Stimulated activated CD4-positive, alpha-beta T cell treated with anti-CD3 and anti-CD28 coated beads, Interleukin-15, amount 100 ng/mL, for 1 hour (primary cell): ENCODE measurements at places on chromosomes 6 and 20.
A peak's percentile ranks its signal among the peaks of the same experiment; 100 is the strongest.

- DNase-seq, result no peak
Measured at GRCh38 chr6:143692696-143693095, 14.9 kb downstream of the PHACTR2 start.

- DNase-seq, result no peak
Measured at GRCh38 chr6:44086931-44087574, 40.2 kb downstream of the MRPL14 start.

- no peak for DNase-seq
Measured at GRCh38 chr6:92380803-92381601, 1038.4 kb downstream of the EPHA7 start.

GRCh38 chr6:157438611-157439111 is 57.7 kb downstream of the ZDHHC14 start:
- no peak for DNase-seq

- peak; percentile 54 for DNase-seq
Measured at GRCh38 chr6:14857501-14857900, 388.4 kb upstream of the JARID2 start.

DNA sequence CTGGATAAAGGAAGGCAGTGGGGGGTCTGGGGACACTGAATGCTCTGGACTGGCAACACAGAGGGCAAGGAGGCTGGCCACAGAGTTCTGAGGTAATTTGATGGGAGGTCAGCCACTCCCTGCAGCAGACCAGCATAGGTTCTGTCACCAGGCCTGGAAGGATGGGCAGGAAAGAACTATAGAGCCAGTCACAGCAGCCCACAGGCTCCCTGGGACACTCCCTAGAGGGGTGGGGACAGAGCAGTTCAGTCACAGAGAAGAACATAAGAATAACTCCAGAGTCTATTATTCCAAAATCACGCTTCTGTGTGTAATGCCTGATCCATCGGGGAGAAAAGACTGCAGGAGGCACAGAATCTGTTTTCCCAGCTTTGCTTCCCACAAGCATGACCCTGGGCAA is 19.6 kb downstream of the DYNLRB1 start:
- no peak for DNase-seq

DNA sequence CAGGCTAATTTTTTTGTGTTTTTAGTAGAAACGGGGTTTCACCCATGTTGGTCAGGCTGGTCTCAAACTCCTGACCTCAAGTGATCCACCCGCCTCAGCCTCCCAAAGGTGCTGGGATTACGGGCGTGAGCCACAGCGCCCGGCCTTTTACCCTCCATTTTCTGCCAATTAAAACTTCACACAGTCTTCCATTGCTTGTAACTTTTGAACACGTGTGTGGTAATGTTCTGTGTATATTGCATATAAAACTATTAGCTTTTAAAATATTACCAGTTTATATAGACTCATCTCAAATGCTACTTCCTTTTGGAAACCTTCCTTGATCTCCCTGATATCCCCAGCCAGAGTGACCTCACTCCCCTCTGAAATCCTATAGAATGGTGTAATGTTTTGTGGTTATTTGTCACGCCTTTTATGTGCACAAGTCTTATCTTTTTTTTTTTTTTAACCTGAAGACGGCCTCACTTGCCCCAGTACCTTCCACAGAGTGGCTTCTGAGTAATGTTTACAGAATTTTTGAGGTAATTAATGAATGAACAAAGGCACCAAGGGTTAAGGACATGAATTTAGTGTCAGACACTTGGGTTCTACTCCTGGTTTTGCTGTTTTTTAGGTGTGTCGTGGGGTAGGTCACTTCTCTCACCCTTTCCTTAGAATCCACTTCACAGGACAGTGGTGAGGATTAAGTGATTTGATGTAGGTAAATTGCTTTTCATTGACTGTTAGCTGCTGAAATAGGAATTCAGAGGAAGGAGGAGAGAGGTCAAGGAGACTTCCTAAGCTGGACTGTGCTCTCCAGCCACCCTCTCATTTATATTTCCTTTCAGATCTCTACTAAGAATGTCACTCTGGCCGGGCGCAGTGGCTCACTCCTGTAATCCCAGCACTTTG is 11.2 kb upstream of the MMP24 start:
- no peak for DNase-seq

DNA sequence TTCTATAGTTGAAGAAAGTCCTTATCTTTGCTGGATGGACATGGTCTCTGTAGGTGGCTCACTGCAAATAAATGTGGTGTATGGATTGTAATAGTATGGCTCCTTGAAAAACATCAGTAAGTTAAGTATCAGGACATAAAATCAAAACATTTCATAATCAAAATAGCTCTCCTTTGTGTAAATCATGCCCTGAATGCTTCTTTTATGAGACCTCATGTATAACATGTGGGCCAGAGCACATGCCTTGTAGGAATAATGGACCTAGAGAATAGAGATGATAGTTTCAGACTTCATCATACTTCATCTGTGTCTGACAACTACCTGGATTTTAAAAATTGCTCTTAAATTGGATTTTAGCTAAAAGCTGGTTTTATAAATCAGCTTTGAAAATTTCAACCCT is 159.9 kb downstream of the ASCC3 start:
- DNase-seq, result no peak

DNA sequence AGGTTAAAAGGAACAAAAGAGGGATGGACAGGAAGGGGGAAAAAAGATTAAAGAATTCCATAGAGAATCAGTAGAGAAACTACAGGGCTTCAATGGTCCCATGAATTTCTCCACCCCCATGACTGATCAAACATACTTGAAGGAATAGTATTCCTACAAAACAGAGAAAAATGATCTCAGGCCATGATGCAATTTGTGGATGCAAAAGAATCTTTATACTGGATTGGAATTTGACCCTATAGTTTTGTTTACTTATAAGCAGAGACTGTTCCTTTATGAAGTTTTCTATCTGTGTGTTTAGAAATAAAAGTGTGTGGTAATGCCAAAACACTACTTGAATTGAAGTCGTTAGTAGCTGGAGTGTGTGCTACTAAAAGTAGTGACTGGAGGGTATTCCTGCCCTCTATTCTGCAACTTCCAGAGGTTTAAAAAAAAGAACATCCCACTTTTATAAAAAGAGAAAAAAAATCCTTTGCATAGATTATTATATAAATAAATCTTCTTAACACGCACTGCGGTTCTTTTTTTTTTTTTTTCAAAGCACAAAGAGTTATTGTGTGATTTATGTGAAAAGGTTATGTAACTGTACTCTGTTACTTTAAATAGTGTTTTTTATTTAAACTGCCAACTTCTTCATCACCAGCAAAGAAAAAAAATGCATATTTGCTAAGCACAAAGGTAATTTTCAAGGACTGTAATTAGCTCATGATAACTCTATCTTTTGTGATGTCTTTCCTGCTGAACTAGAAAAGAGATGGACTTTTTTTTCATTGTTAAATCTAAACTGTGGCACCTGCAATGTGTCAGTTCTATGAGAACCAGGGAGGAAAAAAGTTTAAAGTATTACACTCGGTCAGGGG is 214.5 kb upstream of the CITED2 start:
- DNase-seq, result no peak

DNA sequence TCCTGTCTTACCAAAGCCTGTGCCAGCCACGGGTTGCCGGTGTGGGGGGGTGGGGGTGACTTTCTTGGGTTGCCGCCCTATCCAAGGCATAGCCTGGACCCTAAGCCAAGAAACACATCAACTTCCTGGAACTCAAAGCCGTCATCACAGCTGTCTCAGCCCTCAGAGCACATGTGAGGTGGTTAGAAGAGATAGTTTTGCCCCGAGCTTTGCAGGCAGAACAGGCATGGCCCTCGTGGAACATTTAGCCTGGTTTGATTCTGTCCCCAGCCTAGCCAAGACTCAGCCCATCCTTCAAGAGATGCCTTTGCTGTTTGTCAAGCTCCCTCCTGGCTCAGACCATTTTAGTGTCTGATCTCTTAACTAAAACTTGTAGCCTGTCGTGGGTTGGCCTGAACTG is 64.9 kb downstream of the RREB1 start:
- DNase-seq, result no peak

- no peak for DNase-seq
Measured at GRCh38 chr6:112470376-112470775, 123.2 kb downstream of the RFPL4B start.

- DNase-seq, result no peak
Measured at GRCh38 chr6:91221072-91221720, 634.3 kb upstream of the MAP3K7 start.

DNA sequence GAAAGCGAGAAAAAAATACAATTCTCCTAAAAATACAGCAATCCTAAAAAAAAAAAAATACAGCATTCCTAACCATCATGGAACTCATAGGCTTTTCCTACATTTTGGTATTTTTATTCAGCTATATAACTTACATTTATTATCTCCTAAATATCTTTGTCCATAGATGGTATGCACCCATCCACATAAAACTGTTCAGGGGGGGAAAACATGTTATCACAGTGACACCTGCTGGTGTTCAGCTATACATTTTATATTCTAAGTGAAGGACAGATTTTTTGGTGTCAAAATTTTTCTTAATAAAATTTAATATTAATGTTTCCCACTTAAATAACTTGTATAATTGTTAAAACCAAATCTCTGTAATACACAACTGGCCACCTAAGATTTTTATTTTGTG is 58.0 kb downstream of the BLOC1S5 start:
- no peak for DNase-seq

- no peak for DNase-seq
Measured at GRCh38 chr6:24888715-24889370, 46.9 kb downstream of the RIPOR2 start.

GRCh38 chr20:41475503-41475902 is 108.9 kb upstream of the EMILIN3 start:
- DNase-seq, result no peak

DNA sequence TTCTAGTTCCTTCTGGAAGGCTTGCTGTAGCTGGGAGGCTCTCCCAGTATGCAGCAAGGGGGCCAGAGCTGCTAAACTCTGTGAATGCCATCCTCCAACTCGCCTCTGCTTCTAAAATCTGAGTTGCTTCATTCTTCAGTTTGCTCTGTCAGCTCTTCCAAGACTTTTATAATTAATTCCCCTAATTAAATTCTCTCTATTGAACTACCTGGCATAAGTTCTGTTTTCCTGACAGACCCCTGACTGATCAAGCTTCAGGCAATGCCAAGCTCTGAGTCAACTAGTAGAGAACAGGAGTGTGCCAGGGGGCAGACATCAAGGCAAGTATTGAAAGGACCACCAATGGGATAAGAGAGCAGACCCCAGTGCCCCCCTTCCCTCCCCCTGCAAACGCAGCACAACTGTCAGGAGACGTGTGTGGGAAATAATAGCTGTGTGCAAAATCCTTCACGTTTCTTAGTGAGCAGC is 109.3 kb upstream of the TAB2 start:
- DNase-seq, result no peak

- no peak for DNase-seq
Measured at GRCh38 chr6:36928547-36928918, 26.0 kb upstream of the PI16 start.

- DNase-seq, result no peak
Measured at GRCh38 chr6:90226257-90226656, 70.4 kb downstream of the BACH2 start.

- no peak for DNase-seq
Measured at GRCh38 chr20:62355878-62356588, 11.1 kb downstream of the LAMA5 start.

DNA sequence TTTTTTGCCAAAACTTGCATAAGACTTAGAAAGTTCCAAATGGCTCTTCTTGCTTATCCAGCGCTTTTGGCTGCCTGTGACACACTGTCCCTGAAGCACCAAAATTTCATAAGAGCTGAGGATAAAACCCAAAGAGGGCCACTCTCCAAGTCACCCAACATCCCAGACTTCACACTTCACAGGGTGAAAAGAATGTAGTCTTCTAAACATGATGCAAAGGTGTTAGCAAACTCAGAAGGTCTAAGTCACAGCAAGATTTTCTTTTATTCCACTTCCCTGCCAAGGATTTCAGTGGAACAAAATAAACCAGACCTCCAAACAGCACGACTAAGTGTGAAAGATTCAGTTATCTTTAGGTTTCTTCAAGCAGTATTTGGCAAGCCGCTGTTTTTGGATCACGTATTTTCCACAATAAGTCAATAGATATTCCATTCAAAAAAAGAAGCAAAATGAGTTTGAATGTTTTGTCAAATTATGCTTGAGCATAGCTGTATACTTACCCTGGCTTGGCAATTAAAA is 44.6 kb upstream of the CD93 start:
- no peak for DNase-seq

DNA sequence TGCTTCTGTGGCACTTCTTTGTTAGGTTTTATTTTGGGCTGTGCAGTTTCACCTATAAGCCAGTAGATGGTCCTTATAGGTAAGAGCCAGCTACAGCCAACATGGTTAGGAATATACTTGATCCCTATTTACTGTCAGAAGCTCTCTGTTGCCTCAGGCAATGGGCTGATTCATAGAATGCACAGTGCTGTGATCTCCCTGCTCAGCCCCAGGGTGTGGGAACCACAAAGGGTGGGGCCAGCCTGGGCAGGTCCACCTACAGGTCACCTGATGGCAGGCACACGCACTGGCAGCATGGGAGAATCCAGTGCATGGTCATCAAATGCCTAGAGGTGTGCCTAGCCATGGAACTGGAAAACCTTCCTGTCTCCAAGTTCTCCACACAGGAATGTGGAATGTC is 191.9 kb downstream of the MOXD1 start:
- no peak for DNase-seq

DNA sequence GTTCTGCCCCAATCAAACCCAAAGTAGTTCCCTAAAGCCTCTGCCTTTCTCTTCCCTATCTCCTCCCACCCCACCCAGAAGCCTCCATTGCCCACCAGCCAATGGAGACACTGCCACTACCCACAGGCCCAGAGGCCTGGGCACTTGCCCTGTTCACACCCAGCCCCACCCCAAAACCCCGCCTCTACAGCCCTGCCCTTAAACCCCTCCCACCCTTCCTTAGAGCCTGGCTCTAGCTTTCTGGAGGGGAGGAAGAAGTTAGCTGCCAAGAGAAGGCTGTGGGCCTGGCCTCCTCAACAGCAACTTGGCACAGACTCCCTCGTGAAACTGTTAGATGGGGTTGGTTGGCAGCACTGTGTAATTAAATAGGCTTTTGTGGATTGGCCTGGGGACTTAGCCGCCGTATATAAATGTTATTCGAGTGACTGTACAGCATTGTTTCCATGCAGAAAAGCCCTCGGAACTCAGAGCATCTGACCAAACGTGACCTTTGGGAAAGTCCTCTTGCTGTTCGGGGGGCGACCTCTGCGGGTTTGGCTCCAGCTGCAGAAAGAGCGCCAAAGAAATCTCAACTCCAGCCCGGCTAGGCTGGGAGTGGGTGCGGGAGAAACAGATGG is 31.4 kb downstream of the COL11A2 start:
- no peak for DNase-seq

DNA sequence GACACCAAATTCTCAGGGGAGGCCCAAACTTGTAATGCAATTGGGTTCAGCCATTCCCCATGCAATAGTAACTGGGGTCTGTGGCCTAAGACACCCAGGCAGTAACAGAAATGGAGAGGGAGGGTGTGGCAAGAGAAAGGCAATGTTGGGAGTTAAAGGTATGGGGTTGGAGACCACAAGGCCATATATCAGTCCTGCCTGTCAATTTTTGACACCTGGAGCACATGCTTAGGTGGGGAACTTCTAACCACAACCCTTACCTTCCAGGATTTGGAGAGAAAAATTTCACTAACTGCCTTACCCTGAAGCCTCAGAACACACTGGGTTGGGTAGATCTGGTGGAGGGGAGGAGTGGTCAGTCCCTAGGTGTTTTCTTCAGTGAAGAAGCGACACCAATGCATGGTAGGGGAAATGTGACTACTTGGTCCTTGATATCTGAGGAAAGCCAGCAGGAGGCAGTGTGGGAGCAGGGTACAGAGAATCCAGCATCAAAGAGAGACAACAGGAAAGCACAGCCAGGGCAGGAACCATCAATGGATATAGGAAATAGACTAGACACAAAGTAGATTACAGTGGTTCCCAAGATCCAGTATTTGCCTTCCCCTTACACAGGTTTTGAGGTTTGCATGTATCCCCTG is 6.8 kb upstream of the USP49 start:
- no peak for DNase-seq
